ENCODE measurements at places on chromosomes 12 and 14.

DNA sequence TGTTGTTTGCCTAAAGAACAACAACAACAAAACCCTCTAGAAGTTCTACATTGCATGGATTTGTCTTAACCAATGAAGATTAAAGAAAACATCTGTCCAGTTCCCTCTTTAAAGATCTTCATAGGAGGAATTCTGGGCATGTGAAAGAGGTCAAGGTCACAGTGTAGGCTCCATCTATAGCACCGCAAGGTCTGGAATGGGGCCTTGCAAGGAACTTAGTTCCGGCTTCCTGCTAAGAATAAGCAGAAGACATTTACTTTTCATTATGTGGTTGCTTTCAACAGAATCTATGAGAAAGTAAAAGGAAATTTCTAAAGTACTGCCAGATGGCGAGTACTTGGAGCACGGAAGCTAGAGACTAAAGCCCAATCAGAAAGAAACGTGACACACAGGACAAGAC lies 57.2 kb upstream of the GNPNAT1 start:
- no peak for DNase-seq

DNA sequence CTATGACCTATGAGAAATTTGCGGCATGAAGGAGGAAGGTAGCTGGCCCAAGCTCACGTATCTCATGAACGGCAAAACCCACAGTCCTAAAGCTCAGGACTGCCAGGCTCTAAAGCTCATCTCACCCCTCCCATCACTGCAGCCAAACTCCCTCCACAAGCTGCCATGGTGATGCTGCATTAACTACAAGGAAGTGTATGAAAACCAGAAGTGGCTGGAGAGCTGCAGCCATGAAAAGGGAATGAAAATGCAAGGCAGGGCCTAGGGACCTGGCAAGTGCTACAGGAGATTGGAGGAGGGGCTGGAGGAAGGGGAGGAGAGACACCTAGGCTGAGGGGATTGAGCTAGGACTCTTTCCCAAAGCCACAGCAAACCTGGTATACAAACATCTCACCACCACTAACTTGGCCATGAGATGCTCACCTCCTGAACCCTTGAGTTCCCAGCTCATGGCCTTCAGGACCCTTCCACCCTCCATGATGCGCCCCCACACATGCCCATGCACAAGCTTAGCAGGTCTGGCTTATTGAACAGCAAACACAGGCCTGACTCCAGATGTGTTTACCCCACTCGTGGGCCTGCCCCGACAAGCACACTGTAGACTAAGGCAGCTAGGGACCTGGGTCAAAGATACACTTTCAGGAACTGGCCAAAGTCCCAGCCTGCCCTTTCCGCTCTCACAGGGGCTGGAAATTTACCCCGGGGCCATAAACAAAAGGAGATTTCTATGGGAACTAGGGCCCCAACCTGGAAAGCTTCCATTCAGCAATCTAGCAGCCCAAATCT lies 42.0 kb downstream of the LTBP2 start:
- DNase-seq: no peak

DNA sequence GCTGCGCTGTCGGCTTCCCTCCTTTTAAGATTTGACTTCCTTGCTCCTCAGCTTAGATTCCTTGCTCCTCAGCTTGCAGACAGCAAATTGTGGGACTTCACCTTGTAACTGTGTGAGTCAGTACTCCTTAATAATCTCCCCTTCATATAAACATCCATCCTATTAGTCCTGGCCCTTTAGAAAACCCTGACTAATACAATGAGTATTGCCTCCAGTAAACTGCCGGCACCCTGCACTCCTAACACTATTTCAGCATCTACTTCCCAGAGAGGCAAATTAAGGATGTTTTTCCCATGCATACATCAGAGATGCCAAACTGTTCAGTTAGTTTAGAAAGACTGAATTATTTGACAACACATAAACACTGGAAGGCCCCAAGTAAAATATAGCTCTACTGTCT lies 611.3 kb upstream of the TMEM132C start:
- DNase-seq: no peak

DNA sequence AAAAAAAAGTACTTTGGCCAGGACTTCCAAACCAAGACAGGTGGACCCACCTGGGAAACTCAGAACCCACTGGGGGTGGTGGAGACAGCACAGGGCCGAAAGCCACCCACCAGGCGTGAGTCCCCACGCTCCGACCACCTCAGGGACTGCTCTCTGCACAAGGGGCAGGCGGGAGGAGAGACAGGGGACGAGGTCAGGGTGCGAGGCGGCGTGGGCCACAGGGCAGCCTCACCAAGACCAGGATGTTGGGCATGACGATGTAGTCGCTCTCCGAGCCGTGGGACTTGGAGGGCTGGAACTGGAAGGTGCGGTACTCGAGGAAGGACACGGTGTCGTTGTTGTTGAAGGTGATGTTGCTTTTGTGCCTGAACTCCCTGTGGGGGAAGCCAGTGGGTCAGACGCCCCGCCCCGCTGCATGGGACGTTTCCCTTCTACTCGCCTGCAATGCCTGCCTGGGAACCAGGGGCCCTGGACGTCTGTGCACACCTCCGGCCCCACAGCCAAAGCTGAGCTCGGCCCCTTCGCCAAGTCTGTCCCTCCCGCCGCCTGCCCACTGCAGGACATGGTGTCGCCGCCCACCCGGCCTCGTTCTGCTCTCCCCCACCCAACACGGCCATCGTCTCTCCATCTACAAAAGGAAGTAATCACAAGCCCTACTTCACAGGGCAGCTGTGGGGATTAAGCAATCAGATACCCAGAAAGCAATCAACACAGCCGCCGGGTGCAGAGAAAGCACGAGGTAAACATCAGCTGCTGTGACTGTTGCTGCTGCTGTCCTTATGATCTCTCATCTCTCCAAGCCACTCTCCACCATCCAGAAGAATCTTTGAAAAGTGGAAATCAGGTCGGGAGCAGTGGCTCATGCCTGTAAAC lies 48.7 kb downstream of the SCARB1 start:
- no peak for DNase-seq

GRCh38 chr14:66920196-66920595 lies 269.0 kb upstream of the GARIN2 start:
- no peak for DNase-seq

- no peak for DNase-seq
Measured at GRCh38 chr12:78560633-78561032, 303.9 kb upstream of the SYT1 start.

GRCh38 chr12:109753054-109753401 lies 39.4 kb downstream of the FAM222A start:
- no peak for DNase-seq

- no peak for DNase-seq
Measured at GRCh38 chr12:107397890-107398500, 287.6 kb upstream of the PWP1 start.

GRCh38 chr12:95385246-95386035 lies 88.5 kb upstream of the METAP2 start:
- DNase-seq: no peak
